ENCODE measurements at places on chromosomes 4 and X.

GRCh38 chr4:89248879-89249281 is 58.7 kb downstream of the GPRIN3 start:
- no peak for DNase-seq

DNA sequence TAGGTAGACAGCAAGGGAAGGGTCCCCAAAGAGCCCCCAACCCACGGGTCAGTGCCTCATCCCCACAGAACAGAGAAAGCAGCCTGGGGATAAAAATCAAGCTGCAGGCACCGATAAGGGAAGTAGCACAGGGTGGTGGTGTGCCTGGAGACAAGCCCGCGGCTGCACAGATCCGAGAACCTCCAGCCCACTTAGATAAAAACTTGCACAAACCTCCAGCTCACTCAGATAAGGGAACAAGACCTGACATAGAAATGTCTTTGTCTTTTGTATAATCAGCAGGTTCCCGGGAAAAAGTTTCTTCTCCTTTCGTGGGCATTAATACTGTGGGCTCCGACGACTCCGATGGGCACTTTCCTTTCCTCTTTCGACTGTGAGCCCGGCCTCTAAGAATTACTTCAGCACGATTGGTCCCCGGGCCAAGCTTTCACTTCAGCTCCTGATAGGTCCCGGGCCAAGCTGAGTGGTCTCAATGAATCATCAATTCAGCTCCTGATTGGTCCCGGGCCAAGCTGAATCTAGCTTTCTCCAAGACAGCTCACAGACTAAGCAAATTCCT is 32.4 kb downstream of the PRDX4 start:
- no peak for DNase-seq

GRCh38 chr4:38671592-38671940 is 7.6 kb downstream of the KLF3 start:
- DNase-seq, result no peak

GRCh38 chrX:153573984-153574383 is 25.0 kb downstream of the CCNQ start:
- DNase-seq, result no peak

GRCh38 chrX:128717635-128718578 is 665.7 kb upstream of the ACTRT1 start:
- no peak for DNase-seq
